ENCODE measurements at places on chromosomes 6 and 20.
A peak's percentile ranks its signal among the peaks of the same experiment; 100 is the strongest.

DNA sequence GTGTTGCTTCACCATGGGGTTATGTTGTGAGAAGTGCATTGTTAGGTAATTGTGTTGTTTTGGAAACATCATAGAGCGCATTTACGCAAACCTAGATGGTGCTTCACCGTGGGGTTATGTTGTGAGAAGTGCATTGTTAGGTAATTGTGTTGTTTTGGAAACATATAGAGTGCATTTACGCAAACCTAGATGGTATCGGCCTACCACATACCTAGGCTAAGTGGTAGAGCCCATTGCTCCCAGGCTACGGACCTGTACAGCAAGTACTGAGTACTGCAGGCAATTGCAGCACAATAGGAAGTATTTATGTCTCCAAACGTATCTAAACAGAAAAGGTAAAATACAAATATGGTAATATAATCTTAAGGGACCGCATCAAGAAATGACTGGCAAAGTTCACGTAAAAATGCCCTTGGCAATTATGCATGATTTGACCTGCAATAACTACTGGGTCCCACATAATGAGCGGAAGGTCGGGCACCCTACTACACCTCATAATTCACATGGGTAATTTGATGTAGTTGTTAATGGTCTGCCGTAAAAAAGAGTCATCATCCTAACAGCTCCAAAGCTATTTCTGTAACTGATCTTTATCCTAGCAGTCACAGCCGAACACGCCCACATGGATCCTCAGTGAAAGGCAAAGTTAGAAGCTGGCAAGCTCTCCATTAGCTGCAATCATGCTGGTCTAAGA lies 76.0 kb downstream of the RSPH3 start:
- no peak for DNase-seq

DNA sequence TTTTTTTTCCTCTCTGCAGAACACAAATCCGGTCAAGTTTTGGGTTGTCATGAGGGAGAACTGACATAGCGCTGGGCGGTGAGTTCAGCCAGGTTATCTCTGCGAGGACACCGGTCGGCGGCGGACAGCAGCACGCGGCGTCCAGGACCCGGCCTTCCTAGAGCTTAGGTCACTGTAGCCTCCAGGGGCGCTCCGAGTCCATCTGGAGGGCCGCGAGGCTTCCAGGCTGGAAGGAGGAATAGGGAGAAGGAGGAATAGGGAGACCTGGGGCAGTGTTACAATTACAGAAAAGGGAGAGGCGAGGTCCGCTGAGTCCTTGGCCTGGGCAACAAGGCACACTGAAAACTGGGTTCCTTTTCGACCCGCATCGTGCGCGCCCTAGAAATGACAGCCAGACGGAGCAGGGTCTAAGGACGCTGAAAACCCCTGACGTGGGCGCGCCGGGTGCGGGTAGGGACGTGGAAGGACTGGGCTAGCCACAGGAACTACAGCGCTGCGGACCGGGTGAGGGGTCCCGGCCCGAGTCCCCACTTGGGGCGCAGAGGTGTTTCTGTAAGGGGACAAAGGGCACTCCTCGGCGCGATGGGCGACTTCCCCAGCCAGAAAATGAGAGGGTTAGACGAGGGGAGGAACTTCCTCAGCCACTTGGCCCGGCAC lies 536 bp upstream of the FNDC1 start:
- no peak for DNase-seq

GRCh38 chr6:125054331-125054730 lies 92.1 kb downstream of the RNF217 start:
- no peak for DNase-seq

GRCh38 chr6:106359959-106360409 lies 533 bp upstream of the CRYBG1 start:
- DNase-seq = no peak

DNA sequence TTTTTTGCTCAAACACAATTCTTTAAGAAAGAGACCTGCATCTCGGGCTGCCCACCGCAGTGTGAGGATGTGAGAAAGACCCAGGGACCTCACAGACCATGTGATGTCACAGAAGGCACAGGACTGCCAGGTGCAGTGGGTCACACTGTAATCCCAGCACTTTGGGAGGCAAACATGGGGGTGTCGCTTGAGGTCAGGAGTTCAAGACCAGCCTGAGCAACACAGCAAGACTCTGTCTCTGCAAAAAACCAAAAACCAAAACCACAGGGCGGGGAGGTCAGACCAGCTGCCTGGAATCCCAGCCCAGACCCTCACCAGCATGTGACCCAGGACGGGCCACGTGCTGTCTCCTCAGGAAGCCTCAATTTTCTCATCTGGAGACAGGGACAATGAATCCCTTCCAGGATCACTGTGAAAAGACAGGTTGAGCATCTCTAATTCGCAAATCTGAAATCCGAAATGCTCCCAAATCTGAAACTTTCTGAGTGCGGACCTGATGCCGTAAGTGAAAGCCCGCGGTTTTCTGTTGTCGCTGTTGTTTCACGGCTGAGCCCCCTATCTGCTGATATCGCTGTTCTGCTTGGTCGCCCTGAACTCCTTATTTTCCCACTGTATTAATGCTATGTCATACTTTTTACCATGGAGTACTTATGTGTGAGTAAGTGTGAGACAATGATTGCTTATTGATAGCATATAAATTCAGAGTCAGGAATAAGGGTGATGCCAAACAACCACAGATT lies 159.5 kb upstream of the PTPN1 start:
- no peak for DNase-seq

GRCh38 chr20:25586877-25587276 lies 1.5 kb upstream of the NINL start:
- no peak for DNase-seq

DNA sequence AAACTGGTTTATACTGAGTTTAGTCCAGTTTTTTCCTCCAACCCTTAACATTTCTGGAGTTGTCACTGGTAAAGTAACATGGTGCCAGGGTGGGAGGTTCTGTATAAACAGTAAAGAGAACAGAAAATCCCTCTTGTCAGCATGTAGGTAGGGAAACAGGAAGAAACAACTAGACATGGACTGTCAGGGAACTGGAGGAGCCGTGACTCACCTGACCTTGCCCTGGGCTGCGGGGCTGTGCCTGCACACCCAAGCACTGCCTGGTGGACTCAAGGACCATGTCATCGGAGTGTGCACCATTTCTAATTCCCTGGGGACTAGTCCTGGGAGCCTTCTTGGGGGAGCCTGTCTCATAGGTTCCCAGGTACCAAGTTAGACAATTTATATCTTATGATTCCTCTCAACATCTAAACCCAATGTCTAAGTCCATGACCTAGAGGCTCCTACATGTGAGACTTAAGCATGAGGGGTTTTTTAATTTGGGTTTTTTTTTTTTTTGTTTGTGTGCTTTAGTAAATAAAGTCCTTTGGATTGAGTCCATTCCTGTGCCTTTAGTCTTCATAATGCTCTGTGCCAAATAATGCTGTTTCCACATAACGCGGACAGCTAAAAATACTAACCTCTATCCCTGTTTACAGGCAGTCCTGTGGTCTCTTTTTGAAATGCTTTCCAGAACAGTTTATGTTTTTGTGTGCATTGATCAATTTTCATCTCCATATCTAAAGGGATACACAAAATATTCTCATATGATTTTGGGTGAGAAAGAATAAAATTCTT lies 136.9 kb upstream of the SUPT3H start:
- DNase-seq = no peak

GRCh38 chr6:3188262-3188661 lies 30.9 kb upstream of the TUBB2A start:
- no peak for DNase-seq

GRCh38 chr6:43983191-43983590 lies 144.1 kb downstream of the MRPL14 start:
- DNase-seq = no peak

DNA sequence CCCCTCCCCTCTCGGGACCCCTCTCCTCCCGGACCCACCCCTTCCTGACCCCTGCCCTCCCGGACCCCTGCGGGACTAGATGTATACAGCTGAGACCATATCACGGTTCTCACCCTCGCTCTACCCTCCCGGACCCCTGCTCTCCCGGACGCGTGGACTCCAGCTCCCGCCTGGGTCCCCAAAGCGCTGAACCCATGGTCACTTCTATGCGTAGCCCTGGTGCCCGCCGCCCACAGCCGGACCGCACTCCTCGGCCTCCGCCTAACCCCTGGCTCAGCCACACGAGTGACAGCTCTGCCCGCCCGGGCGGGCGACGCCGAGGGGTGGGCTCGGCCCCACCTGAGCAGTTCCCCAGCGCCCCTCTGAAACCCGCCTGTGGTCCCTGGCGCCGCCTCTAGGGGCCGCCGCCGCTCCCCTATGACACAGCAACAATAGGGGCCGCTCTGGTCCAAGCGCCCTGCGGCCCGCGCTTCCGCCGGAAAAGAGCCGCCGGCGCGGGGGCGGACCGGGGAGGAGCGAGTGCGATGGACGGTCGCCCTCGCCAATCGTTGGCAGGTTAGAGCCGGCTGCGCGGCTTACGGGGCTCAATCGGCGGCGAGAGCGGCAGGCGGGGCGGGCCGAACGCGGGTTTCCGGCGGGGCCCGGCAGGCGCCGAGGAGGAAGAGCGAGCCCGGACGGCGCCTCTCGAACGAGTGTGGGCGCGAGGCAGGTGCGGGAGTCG lies at the start of gene ADRM1:
Gene ADRM1 (plus strand): TSS at position 657 of the 721 bp plus-strand sequence. CDS start 572 bp downstream, outside the sequence.
- peak; percentile 92 for DNase-seq

- no peak for DNase-seq
Measured at GRCh38 chr6:108562503-108562993, 1.8 kb downstream of the FOXO3 start.

DNA sequence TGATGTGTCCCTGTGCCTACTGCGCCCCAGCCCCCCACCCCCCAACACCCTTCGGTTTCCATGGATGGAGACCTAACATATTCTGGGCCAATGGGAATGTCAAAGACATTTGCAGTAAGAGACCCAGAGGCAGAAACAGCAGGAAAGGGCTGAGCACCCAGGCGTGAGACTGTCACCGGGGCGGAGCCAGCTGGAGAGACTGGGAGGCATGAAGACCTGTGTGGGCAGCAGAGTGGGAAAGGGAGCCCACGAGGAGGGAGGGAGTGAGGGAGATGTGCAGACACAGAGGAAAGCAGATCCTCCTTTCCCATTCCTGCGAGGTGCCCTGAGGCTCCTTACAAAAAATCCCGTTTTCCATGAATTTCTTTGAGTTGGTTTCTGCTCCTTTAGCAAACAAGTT lies 150.2 kb downstream of the FOXC1 start:
- no peak for DNase-seq

DNA sequence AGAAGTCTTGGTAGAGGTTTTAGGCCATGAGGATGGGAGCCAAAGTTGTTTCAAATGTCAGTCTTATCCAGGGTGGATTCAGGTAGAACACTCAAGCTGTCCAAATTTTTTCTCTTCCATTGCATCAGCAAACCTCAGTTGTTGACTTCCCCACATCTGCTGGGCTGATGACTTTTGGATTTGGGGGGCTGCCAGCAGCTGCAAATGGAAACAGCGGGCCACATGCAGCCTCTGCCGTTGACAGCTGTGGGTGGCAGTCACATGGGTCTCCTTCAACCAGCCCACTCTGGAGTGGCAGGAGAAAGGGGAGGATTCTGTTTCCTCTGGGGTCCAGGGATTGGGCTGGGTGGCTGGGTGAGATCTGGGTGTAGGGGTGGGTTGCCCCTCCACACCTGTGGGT lies 5.8 kb upstream of the MLN start:
- DNase-seq = no peak

GRCh38 chr6:127971945-127972391 lies 71.1 kb upstream of the THEMIS start:
- DNase-seq = peak; percentile 63

DNA sequence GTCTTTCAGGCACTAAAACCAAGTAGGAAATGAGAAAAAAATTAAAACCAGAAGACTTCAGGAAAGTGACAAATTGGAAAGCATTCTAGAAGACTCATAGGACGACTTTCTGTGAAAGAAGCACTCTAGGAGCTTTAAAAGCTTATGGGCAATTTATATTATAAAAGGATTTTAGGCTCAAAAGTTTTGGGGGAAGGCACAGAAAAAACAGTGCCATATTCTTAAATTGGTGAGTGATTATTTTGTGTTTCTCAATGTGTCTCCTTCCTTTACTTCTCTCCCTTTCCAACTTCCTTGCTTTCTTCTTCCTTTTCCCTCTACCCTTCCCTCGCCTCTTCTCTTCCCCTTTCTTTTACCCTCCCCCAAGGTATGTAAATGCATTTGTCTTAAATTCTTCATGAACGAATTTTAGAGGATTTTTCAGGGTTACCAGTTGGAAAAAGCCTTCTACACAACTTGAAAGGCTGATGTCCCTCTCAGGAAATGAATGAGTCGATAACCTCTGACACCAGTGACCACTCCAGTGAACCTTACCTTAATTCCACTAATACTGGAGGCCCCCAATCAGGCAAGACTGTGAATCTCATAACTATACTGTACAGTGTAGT lies 2.6 kb upstream of the LIN28B start:
- DNase-seq = no peak

GRCh38 chr20:57868310-57868709 lies 158.5 kb upstream of the PMEPA1 start:
- no peak for DNase-seq

DNA sequence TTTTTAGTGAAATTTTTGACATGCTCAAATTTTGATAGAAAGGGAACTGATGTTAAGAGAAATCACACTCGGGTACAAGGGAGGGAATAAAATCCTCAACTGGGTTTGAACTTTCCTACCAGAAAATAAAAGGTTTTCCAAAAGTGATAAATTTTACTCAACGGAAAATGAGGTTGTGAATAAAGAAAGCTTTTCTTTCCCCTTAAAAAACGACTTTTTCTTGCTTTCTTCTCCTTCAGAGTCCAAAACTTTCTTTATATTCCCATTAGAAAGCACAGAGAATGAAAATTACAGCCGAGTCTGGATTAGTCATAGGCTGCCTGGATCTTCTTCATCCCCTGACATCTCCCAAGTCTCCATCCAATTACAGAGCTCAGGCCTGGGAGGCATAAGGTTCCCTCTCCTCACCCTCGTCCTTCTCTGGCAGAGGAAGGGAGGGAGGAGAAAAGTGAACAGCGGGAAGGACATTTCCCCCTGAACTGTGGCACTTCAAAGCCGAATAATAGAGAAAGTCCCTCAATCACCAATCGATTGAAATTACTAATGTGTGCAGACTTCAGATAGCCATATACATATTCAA lies 28.1 kb upstream of the QKI start:
- no peak for DNase-seq

DNA sequence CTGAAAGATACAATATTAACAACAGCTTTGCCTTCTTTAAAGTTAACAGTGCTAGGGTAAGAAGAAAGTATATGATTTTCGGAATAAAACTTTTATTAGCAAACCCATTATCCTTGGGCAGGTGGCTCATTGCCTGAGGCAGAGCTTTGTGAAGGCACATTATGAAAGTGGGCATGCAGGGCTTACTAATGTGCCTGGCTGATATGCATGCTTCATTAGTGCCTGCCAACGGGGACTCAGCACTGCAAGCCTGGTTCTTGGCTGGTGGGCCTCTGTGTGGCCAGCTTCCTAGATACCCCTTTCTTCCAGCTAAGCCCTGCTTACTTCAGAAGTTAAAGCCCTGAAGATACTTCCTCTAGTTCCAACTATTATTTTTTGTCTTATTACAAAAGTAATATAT lies 481.6 kb downstream of the ADGRB3 start:
- no peak for DNase-seq
